Effector memory CD8-positive, alpha-beta T cell (primary cell): ENCODE measurements at places on chromosomes 3 and 15.

DNA sequence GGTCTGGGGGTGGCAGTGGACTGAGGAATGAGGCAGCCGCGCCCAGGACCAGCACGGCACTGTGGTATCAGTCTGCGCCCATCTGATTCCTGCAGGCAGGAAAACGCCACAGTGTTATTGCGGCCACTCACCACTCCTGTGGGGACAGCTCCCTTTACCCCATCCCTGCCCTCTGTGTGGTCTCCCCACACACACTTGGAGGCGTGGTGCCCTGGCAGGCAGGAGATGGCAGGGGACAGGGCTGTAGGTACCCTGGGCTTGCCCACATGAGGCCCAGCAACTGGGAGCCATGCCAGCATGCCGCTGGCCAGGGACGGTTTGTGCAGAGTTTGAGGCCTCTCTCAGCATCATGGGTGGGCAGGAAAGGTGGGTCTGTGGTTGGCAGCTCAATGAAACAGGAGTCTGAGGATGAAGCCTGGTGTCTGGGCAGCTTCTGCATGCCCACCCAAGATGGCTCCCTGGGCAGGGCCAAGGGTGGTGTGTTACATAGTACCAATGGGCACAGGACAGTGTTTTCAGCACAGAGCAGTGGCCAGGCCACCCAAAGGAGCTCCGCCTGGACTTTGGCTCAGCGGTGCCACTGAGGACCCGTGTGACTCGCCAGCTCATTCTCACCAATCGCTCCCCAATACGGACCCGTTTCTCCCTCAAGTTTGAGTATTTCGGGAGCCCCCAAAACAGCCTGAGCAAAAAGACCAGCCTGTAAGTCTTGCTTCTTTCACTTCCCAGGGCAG is 27.2 kb downstream of the ACAA1 start:
- no peak overlapping the region for H3K27ac ChIP-seq
- H3K4me1 ChIP-seq: no peaks in the 10 kb centered on the region
- H3K27me3 ChIP-seq: peaks cover 11% of the 10 kb centered on the region

DNA sequence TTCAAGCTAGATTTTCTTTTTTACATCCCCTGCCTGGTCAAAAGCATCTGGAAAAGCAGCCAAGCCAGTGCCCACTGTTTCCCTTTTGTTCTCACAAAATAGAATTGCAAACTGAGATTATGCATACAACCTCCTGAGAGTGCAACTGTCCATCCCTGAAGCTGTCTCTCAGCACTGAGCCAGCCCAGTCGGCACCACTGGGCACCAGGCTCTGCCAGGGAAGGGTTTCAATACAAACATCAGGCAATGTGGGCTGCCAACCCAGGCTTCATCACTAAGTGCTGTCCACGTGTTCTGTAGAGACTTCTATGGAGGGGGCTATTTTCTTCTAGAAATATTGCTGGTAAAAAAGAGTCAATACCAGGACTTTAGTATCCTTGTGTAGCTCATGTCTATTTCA is 356.3 kb upstream of the TBL1XR1 start:
- H3K27ac ChIP-seq: no peak overlapping the region
- no peaks in the 10 kb centered on the region for H3K27me3 ChIP-seq
- no peaks in the 10 kb centered on the region for H3K36me3 ChIP-seq
- no peak overlapping the region for H3K4me3 ChIP-seq
- H3K4me1 ChIP-seq: peaks cover 38% of the 10 kb centered on the region
- DNase-seq: no peak

DNA sequence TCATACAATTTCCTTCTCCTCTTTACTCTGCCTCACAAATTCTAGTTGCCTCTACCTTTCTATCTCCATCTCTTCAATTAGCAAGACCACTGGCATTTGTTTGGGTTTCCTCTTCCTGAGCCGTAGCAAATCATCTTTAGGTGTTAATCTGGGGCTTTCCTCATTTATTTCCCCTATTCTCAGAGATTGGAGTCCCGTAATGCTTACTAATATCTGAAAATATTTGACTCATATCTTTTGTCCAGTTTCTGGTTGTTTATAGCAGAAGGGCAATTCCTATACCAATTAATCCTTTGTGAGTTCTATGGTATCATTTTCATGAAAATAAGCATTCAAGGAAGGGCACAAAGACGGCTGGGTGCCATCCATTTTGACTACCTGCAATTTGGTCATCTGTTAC is 103.7 kb downstream of the NR2E3 start:
- no peaks in the 10 kb centered on the region for H3K27me3 ChIP-seq
- DNase-seq: no peak
- no peak overlapping the region for H3K27ac ChIP-seq
- H3K4me1 ChIP-seq: no peaks in the 10 kb centered on the region
- H3K4me3 ChIP-seq: no peak overlapping the region
- H3K36me3 ChIP-seq: no peaks in the 10 kb centered on the region

GRCh38 chr15:72368899-72369298 is 6.9 kb downstream of the HEXA start:
- peaks cover 25% of the 10 kb centered on the region for H3K36me3 ChIP-seq
- H3K4me1 ChIP-seq: peaks cover 57% of the 10 kb centered on the region
- H3K4me3 ChIP-seq: no peak overlapping the region
- no peak for DNase-seq

GRCh38 chr3:138916824-138917223 is 30.1 kb downstream of the FOXL2 start:
- H3K4me3 ChIP-seq: no peak overlapping the region
- H3K36me3 ChIP-seq: peaks cover 9% of the 10 kb centered on the region
- H3K4me1 ChIP-seq: peaks cover 9% of the 10 kb centered on the region
- H3K27ac ChIP-seq: no peak overlapping the region
- no peak for DNase-seq

GRCh38 chr3:119300991-119301391 is 6.8 kb downstream of the ARHGAP31 start:
- no peaks in the 10 kb centered on the region for H3K27me3 ChIP-seq
- peak overlapping the region; percentile 67 for H3K27ac ChIP-seq
- H3K36me3 ChIP-seq: peaks cover 10% of the 10 kb centered on the region
- no peak for DNase-seq

DNA sequence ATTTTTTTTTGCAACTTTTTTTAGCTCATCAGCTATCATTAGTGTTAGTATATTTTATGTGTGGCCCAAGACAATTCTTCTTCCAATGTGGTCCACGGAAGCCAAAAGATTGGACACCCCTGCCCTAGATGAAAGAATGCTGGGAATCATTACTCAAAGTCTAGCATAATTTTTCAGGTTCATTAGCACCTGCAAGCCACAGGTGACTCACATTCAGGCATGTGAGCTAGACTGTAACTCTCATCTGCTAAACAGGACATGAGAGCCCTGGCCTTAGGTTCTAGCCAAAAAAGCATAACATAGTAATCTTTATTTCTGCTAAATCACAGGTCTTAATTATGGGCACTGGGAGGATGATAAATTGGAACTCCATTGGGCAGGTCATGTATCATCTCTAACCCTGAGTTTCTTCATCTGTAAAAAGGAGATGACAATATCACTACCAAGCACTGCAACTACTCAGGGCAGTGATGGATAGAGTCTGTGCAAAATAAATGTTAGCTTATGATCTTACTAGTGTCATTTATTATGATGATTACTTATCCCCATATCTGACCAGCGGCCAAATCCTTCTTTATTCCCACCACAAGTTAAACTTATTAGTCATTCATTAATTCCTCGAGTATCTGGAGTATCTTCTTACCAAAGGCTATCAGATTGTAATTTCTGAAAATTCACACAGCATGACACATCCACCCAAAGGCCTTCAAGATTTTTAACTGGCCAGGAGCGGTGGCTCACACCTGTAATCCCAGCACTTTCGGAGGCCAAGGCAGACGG is 125.0 kb downstream of the PLD1 start:
- DNase-seq: no peak
- H3K36me3 ChIP-seq: peaks cover 3% of the 10 kb centered on the region
- no peaks in the 10 kb centered on the region for H3K27me3 ChIP-seq
- H3K4me3 ChIP-seq: no peak overlapping the region

DNA sequence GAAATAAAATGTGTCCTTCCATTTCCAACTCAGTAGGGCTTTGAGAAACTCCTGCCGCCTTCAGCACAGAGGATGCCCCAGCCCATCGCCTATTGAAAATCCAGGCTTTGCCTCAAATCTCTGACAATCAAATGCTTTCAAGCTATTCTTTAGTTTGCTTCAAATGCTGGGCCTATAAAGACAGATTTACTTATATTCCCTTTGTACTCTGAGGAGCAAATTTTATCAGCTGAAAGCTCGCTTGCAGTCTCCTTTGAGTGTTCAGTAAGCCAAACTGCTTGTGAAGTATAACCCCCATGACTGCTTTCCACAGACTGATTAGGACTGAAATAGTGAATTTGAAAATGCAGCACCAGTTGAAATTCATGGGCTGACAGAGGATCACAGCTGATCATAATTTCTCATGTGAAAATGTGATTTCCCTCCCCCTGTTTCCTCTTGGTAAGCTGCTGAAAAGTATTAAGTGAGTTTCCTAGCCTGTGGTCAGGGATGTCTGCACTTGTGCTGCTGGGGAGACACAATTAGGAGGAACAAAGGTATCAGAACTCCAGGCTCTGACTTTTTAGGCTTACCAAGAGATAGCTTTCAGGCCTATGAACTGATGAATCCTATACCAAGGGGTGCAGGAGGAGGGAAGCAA is 563.4 kb upstream of the TGFBR2 start:
- H3K36me3 ChIP-seq: no peaks in the 10 kb centered on the region
- H3K27me3 ChIP-seq: peaks cover 22% of the 10 kb centered on the region
- H3K27ac ChIP-seq: no peak overlapping the region
- DNase-seq: no peak
- no peak overlapping the region for H3K4me3 ChIP-seq

- H3K4me1 ChIP-seq: no peaks in the 10 kb centered on the region
- H3K36me3 ChIP-seq: no peaks in the 10 kb centered on the region
- no peak within 1 kb of the TSS for H3K27ac ChIP-seq
- no peak within 1 kb of the TSS for H3K4me3 ChIP-seq
These were observed at the start of gene ATP13A4 for GRCh38 chr3:193554811-193555210. TSS of gene ATP13A4 (minus strand) at chr3:193554895. CDS start at chr3:193554799, 96 bp downstream.

GRCh38 chr3:179347345-179348194 is at the start of gene MFN1:
TSS of gene MFN1 (plus strand) at chr3:179347709. CDS start at chr3:179348852, 1,143 bp downstream.
- peak; percentile 85 for DNase-seq
- H3K4me3 ChIP-seq: peak within 1 kb of the TSS; percentile 99
- H3K36me3 ChIP-seq: peaks cover 14% of the 10 kb centered on the region
- H3K4me1 ChIP-seq: peaks cover 8% of the 10 kb centered on the region

DNA sequence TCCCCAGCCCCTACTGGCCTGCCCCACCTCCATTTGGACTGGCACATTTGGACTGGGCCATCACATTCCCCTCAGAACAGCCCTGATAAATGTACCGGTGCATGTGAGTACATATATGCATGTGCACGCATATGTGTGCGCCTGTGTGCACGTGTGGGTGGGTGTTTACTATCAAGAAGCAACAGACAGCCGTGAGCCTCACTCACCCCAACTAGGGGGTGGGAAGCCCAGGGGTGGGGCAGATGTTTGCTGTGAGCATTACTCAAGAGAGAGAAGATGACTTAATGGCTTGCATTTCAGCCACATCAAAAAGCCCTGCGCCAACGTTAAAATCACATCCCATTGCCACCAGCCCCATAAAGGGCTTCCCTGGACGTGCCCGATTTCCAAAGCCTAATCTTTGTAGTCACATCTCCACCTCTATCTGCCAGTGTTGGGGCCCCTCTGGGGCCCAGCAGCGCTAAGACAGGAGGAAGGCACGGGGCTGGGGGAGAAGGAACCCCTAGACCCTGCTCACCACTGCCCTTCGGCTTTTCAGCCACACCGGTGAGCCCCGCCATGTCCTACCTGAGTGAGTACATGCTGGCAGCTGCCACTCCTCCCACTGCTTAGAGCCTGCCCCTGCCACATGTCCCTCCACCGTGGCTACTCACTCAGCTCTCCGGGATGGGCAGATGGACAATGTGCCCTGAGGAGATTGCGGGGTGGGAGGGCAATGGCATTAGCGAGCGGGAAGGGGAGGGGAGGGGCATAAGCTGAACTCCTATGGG is 10.9 kb downstream of the ITIH3 start:
- H3K4me3 ChIP-seq: no peak overlapping the region
- no peaks in the 10 kb centered on the region for H3K4me1 ChIP-seq
- DNase-seq: no peak
- H3K27me3 ChIP-seq: peaks cover 22% of the 10 kb centered on the region

DNA sequence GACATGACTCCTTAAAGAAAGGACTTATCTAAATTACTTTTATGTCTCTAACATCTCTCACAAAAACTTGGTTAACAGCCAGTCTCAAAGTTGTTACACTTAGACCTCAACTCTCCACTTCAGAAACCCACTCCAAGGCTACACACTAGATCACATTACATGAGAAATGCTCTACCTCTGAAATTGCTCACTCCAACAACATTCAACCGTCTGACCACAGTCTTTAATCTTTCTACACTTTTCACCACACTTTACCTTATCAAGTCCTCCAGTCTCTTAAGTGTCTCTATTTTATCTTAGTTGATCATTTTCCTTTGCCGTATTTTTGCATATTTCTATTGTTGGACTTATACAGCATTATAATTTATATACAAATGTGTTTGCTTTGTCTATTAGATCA is 5.8 kb downstream of the SLC12A6 start:
- H3K36me3 ChIP-seq: peaks cover 3% of the 10 kb centered on the region
- no peaks in the 10 kb centered on the region for H3K27me3 ChIP-seq
- peak overlapping the region; percentile 2 for H3K4me3 ChIP-seq
- peaks cover 55% of the 10 kb centered on the region for H3K4me1 ChIP-seq

GRCh38 chr3:54353546-54353945 is 231.2 kb downstream of the CACNA2D3 start:
- no peaks in the 10 kb centered on the region for H3K36me3 ChIP-seq
- no peak overlapping the region for H3K27ac ChIP-seq
- no peak overlapping the region for H3K4me3 ChIP-seq

DNA sequence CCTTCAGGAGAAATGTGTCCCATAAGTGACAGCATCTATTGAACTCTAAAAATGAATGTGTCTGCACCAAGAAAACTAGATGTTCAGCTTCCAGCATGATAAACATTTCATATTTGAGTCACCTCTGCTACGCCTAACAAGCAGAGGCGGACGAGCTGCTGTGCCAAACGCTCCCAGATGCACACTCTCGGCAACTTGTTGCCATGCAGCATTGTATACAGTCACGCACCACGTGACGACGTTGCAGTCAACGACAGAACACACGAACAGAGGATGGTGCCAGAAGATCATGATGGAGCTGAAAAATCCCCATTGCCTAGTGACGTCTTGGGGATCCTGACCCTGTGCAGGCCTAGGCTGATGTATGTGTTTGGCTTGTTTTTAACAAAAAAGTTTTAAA is 137.5 kb downstream of the XXYLT1 start:
- peaks cover 24% of the 10 kb centered on the region for H3K4me1 ChIP-seq
- H3K4me3 ChIP-seq: no peak overlapping the region
- peak overlapping the region; percentile 64 for H3K27ac ChIP-seq
- DNase-seq: no peak
